Stimulated activated CD4-positive, alpha-beta T cell treated with anti-CD3 and anti-CD28 coated beads, Interleukin-15, amount 100 ng/mL, for 1 hour (primary cell): ENCODE measurements at places on chromosomes 1 and 21.

DNA sequence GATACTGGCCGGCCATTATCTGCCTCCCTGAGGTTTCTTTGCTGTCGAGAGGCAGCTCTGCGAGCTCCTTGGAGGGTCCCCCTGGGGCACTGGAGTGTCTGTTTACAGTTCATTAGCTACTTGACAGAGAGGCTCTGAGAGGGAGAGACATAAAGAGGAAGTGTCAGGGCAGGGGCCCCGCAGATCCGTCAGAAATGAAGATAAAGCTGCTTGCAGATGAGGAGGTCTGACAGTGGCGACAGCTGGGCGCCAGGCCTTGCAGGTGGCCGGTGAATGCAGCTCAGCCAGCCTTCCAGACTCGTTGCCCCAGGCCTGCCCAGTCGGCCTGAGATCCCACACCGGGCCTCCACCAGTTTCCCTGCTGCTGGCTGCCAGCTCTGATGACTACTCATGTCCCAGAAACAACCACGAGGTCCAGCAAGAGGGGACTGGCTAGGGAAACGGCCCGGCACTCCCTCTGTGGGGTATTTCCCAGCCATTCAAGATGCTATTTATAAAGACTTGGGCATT, 84.7 kb downstream of the DISP3 start:
- no peak for DNase-seq

DNA sequence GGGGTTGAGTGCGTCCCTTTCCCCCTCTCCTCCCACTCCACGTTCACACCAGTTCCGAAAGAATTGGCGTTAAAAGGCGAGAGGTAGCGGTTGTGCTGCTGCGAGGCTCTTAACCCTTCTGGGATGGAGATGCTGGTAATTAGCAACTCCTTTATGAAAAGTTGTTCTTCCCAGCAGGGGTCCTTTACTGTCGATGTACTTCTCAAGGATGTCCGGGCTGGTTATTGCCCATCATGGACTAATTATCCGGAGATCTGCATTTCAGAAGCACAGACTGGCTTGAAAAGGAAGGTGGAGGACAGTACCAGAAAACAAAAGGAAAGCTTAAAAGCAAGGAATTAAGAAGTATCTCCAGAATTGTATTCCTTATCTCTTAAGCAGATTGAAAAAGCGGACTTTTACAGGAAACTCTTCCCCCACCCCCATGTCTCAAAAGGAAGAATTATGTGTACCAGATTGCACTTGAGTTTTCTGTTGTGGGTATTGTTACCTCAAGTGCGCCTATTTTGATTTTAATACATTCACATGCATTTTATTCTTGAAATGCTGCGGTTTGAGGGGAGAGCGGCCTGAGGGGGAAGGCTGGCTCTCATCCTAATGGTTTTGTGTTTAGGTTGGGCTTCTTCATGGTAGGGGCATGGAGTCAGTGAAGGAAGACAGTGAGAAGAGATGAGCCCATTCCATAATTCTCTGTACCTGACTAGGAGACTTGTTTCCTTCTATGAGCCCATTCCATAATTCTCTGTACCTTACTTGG, 1.5 kb downstream of the AK4 start:
- DNase-seq = no peak

- no peak for DNase-seq
These were observed 14.0 kb downstream of the AGMAT start for GRCh38 chr1:15570861-15571260.

- DNase-seq = no peak
These were observed 45.1 kb downstream of the IVNS1ABP start for GRCh38 chr1:185271921-185272320.

- no peak for DNase-seq
These were observed 237.9 kb upstream of the PBX1 start for GRCh38 chr1:164320790-164321731.

GRCh38 chr1:244155661-244156060, 104.6 kb downstream of the ZBTB18 start:
- DNase-seq = no peak

DNA sequence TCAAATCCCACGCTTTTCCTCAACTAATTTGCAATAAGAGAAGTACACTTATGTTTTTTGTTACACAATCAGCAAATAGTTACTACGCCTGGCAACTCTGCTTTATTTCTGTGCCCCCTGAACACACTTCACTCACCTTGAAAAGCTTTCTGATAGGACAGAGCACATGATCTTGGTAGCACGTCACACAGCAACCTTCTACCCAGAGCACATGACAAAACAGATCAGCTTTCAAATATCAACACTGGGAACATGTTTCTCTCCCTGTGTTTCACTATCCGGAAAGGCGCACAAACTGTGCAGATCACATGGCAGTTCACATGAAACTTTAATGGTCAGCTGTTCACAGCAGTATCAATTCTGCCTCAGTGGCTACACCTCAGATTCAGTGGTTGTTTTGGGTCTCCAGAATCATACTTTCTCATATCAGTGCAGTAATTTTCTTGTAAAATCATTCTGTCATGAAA, 2.2 kb downstream of the SLC19A2 start:
- DNase-seq = no peak

GRCh38 chr1:195105773-195106172, 1502.5 kb downstream of the KCNT2 start:
- DNase-seq = no peak

DNA sequence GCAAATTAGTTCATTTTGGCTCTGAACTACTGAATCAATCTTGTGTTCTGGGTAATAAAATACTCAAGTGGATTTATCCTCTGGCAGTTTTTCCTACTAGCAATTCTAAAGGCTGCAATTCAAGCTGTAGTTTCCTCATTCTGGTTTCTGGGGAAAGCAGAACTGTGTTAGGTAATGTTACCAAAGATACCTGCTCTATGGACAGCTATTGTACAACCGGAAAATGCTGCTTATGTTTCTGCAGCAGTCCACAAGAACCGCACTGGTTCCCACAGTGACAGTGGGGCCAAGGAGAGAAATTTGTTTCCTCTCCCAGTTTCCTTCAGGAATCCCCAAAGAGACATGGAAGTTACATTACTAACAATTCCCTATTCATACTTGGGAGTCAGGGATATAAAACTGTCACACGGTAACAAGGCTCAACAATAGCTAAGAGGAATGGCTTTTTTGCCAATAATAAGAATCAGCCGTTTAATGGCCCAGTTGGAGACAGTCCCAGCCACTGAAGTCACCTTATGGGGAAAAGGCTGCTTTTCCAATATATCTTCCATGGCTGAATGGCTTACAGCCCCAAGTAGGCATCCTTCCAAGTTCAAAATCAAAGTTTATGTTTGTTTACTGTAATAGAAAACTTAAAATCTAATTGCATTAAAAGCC, 52.6 kb downstream of the PCNX2 start:
- no peak for DNase-seq

DNA sequence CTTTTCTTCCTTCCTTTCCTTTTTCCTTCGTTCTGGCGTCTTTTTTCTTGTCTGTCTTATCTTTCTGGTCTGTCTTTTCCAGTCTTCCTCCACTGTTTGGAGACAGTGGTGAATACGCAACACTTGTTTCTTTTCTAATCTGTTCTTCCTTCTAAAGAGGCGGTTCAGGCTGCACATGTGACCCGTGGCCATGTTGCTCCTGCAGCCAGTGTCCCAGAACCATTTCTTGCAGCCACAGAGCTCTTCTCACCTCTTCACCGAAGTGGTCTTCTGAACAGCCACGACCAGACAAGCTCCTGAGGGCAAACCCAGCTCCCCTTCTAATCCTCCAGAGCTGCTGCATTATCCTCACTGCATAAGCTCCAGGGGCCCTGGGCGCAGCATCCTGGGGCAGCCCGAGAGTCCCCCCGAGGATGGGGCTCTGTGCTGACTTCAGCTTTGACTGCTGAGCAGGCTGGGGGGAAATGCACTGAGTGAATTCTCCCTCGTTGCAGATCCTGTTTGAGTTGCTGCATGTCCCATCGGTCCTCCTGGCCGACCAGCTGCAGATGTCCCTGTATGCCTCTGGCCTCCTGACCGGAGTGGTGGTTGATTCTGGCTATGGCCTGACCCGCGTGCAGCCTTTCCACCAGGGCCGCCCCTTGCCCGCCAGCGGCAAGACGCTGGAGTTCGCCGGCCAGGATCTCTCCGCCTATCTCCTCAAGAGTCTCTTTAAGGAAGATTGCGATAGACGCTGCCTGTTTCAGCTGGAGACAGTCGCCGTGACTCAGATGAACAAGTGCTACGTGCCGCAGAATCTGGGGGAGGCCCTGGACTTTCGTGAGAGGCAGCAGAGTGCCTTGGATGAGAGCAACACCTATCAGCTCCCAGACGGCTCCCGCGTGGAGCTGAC, 70.4 kb downstream of the ACTL8 start:
- DNase-seq = no peak

GRCh38 chr1:225406976-225407725, 20.7 kb downstream of the LBR start:
- no peak for DNase-seq

DNA sequence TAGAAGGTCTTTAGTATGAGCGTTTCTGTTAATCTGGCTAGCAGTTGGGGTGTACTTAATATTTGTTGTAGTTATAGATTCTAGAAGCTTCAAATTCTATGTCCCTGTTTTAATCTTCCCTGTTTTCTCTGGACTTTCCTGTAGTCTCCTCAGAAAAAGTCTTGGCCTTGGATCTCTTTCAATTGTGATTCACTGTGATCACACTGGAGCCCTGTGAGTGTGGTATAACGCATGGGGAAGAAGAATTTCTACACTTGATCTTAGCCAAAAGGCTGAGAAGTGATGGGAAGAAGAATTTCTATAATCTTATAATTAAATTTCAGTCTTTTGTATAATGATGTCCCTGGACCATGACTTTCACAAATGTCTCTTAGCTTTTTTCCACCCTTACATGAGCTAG, 36.7 kb upstream of the COP1 start:
- no peak for DNase-seq

DNA sequence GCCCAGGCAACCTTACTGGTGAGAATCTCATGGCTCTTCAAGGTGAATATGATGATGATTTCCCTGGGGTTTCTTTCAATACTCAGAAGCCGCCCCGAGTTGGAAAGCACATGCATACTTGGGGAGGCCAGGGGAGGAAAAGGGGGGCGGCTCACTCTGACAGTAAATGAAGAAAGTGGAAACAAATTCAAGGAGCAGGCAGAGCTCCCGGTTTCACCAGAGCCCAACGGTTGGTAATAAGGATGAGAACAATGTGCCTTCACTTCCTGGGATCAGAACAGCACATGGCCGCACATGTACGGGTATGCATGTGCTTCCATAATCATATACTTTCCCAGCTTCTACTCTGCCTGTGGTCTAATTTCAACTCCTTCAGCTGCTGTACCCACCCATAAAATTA, 3.8 kb upstream of the ARHGEF2 start:
- no peak for DNase-seq

- no peak for DNase-seq
These were observed 21.8 kb upstream of the GORAB start for GRCh38 chr1:170510163-170510562.

DNA sequence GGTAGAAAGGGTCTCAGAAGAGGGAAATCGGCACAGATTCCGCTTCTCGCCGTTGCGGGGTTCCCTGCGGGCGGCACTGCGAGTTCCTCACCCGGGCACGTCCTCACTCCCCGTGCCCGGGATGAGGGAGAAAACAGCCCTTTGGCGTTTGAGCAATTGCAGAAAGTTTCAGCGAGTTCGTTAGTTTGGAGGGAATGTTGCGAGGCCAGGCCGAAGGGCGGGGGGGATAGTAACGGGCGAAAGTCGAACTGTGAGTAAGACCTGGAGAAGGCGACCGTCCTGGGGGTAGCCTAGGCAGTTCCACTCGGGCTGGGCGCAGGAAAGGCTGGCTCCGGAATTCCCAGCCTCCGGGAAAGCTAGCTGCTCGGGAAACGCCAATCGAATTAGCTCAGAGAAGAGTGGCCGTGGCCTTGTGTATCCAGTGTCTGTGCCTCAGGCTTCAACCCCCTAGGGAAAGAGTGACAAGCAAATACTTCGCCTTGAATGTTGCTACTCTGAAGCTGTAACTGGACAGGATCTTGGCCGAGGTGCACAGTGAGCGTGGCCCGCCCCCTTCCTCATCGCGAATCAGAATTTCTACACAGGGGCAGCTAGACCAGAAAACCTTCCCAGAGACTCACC, 787 bp downstream of the PTGFR start:
- DNase-seq = no peak

GRCh38 chr1:78649628-78650027, at the start of gene IFI44:
TSS of gene IFI44 (plus strand) at chr1:78649831. CDS start at chr1:78650196, 365 bp downstream.
- DNase-seq = peak; percentile 32

- DNase-seq = no peak
These were observed 186.2 kb downstream of the ADSS2 start for GRCh38 chr1:244265507-244265906.

DNA sequence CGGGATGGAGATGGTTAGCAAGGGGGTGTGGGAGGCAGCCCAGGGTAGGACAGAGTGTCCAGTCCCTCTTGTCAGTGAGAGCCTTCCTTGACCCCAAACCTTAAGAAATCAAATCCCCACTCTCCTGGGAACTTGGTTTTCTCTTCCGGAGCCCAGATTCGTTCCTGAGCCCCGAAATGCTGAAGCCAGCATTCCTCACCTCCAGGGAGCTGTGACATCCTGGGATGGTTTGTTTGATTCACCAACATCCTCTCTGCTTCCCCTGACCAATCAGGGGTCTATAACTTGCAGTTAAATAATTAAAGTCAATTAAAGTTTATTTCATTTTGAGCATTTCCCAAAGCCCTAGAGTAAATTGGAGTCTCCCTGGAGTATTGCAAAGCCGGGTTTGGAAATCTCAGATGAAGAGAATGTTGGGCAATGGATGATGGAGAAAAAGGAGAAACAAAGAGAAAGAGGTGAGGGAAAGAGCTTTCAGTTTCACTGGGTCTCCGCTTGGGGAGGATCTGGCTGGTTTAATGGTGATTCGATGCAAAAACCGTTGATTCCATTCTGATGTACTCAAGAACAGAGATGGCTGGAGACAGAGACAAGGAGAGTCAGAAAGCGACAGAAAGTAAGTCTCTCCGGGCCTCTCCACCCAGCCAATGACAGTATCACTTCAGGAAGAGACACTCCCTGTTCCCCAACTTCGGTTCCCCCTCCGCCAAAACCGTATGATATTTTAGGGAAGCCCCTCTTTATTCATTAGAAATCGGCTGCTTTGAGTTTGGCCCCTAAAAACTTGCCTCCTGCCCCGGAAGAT, 12.8 kb upstream of the ALX3 start:
- no peak for DNase-seq

- no peak for DNase-seq
These were observed 136.3 kb downstream of the CLEC20A start for GRCh38 chr1:178360421-178360820.

DNA sequence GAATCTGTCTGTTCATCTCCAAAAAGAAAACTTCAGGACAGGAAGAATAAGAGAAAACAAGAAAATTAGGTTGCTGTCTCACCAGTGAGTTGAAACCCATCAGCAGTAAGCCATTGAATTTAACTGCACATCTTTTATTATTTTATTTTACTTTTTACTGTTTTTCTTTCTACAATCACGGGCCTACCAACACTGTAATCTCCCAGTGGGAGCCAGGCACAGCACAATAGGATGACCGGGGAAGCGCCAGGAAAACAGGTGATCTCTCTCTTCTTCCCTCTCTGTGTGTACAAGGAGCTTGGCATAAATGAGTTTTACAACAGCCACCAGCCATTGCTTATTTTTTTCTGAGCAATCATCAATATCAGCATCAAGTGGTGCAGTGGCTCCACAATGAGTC, 113.1 kb upstream of the ESRRG start:
- DNase-seq = no peak
